ENCODE measurements at places on chromosomes 12 and 14.

DNA sequence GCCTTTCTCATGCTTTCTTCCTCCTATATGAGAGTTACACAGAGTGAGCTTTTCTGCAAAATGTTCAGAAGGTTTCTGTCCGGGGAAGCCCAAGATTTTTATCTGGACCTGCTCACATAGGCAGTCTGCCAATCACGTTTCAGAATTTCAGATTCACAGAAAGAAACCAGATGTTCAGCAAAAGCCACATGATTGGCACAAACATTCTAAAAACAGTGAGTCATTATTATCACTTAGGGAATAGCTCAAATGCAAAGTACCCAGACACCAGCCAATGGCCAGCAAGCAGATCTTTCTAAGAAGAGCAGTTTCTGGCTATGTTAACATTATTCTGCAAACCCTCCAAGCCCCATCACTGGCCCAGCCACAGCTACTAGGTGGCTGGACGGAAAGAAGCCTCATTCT lies 1558.5 kb upstream of the TMEM132C start:
- DNase-seq = peak; percentile 1

- no peak for DNase-seq
Measured at GRCh38 chr12:2169489-2169888, 116.7 kb downstream of the CACNA1C start.

DNA sequence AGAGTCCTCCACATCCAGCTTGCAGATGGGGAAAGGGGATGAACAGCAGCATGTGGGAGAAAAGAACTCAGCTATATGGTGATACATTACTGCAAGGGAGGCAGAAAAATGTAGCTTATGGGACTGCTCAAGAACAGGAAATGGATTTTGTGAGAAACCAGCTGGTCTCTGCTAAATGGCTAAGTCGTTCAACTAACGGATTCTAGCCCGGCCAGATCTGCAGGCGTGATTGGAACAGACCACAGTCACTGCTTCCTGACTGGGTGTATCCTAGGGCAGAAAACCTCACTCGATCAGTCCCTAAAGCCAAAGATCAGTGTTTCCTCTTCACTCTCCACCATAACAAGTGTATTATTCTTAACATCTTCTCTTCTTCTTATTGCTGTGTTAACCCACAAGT lies 8.1 kb upstream of the PTGDR start:
- DNase-seq = no peak

DNA sequence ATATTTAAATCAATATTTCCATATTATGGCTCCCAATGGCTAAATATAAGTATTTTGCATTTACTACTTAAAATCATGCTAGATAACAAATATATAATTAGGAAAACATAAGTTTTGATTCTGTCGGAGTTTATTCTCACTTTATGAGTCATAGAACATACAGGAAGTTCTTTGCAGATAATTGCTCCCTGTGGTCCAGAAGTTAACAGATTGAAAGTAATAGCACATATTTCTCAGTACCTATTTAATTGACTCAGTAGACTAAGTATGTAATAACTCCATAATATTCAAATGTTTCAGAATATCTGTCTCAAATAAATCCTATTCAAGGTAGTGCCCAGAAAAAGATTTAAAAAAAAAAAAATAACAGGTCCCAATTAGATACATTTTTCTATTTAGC lies 806.0 kb upstream of the ATXN7L3B start:
- DNase-seq = peak; percentile 38

GRCh38 chr14:93582516-93582915 lies 151.8 kb downstream of the UNC79 start:
- no peak for DNase-seq

GRCh38 chr12:124365726-124366430 lies 71.0 kb downstream of the RFLNA start:
- no peak for DNase-seq

DNA sequence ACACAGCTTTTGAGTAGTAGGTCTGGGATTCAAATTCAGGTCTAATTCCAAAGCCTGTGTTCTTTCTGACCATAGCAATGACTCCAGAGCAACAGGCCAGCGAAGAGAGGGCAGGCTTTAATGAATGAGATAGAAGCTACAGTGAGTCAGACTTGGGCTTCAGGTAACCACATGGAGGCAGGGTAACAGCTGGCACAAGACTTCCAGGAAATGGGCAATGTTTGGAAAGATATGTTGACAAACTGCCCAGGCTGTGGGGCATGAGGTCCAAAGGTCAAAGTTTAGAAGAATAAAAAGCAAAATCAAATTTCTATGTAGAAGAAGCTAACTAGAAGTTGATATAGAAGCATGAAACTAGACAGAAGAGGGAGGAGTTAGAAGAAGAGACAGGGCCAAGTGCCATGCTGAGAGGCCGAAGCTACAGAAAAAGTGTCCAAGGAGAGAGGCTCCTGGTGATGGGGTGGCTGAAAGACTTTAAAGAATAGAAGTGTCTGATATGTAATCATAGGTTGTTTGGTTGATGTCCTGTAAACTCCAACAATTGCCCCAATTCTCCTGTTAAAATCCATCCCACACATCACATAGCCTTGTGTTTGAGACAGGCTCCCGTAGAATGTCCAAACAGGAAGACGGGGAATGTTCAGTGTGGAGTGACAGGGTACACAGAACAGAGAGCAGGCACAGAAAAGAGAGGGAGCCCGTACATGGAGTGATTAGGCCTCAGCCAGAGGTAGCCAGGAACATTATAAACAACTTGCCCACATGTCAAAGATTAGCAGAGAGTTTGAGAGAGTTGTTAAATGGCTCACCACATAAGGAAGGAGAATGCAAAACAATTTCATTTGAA lies 384.7 kb downstream of the CCDC91 start:
- no peak for DNase-seq

DNA sequence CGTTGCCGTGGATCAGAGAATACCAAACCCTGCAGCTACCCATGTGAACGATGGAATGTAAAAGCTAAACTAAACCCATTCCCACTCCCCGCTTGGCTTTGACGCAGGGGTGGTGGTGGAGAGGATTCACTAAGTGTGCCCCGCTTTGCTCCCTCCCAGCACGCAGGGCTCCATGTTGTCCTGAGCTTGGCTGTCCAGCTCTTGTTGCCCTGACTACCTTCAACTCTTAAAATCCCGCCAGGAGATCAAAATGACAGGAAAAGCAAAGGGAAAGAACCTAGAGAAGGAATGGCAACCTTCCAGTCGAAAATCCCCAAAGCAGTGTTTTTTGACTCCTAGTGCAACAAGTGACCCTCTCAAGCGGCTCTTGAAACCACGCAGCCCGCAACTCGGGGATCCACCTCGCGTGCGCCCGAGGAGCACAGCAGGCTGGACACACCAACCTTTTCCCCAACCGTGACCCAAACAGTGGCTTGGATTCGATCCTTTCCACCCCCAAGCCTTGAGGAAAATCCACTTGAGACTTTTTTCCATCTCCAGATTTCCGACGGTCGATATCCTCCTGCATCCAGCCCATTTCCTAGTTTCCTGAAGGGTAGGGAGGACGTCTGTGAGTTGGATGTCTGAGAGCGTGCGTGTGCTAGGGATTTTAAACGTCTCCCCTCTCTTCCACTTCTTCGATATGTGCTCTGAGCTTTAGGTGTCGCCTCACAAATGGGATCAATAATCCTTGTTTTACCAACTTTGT lies 1.4 kb downstream of the SYT10 start:
- no peak for DNase-seq

GRCh38 chr12:52618866-52619265 lies 507 bp upstream of the KRT73 start:
- DNase-seq = no peak

- no peak for DNase-seq
Measured at GRCh38 chr14:61358554-61359226, 37.3 kb downstream of the PRKCH start.

- DNase-seq = no peak
Measured at GRCh38 chr12:54051026-54051842, 2.4 kb upstream of the HOXC4 start.

DNA sequence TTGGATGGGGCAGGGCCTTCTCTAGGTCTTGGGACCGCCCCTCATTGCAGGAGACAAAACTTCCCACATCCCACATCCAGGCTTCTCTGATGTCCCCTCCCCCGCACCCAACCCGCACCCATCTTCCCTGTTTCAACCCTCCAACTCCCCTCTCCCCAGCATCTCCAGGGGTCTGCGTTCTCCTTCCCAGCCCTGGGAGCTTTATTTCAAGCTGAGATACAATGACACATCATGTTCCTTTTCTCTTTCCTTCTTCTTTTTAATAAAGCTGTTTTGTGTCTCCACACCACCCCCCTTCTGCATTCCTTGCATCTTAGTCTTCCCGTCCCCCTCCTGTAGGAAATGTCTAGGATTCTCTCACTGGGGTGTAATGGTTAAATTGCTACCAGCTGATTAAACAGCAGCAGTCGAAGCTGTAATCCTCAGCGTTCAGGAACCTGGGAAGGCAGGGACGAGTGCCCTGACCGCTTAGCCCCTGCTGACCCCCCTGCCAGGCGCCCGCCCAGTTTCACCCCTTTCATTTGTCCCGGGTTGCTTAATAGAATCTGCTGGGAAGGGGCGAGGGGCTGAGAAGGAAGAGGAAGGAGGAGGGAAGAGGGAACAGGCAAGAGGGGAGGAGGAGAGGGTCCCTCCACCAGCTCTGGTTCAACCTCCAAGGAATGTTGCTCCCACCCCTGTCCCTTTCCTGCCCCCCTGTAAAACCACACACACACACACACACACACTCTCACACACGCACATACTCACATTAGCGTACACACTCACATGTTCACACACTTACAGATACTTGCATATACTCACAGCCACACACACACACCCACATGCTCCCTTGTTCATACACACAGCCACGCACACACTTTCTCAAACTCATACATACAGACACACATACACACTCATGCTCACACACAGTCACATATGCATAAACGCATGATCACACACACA lies 104.5 kb upstream of the MED13L start:
- peak; percentile 96 for DNase-seq

GRCh38 chr14:90995785-90996184 lies 64.7 kb downstream of the RPS6KA5 start:
- DNase-seq = no peak

All from choroid plexus epithelial cell (primary cell).